Inflammatory macrophage (primary cell): ENCODE measurements at places on chromosomes 3 and 15.
A peak's percentile ranks its signal among the peaks of the same experiment; 100 is the strongest.

- DNase-seq: no peak
Measured at GRCh38 chr15:43025150-43025549, 80.7 kb downstream of the UBR1 start.

- no peak for DNase-seq
Measured at GRCh38 chr3:165742351-165742750, 94.9 kb downstream of the BCHE start.

DNA sequence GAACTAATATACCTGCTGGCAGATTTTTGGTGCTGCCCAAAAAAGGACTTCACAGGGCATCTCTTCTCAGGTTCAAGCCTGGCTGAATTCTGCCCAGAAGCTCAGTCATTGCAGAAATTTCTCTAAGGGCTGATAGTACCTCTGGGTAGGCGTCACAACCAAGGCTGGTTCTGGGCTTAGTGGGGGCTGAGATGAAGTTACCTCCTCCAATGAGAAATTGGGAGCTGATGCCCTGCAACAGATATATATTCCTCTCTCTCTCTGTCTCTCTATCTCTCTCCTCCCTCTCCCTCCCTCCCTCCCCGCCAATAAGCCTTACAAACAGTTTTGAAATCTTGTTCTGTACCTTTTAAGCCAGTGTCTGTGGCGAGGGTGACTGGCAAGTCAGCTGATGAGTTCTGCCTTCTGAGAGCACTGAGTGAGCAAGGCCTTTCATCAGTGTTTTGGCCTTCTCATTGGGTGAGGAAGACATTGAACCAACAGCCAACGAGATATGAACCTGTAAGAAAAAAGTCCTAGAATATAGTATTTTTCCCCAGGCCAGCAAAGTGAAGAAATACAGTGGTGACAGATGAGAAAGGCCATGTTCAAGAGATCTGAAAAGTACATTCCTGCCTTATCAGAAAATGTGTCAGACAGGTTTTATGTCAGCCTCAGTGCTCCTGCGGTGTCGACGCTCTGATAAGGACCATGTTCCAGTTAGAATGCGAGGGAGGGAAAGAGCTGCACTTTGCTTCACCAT, 45.5 kb downstream of the TMEM39A start:
- no peak for DNase-seq

DNA sequence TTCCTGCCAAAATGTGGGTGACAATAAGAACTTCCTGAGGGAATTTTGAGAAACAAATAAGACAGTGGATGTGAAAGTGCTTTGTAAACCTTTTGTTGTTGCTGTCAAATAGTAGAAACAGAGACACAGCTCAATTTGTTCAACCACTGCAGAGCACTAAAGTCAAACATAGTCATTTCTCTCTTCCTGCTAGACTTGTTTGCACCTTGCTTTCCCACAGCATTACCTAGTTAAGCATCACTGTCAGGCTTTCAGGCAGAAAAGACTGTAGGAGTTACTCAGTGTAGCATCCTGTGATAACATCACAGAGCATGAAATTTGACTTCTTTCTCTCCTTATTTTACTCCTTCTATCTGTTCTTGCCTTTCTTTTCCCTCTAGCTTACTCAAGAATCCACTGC, 27.1 kb downstream of the SLC12A1 start:
- no peak for DNase-seq

DNA sequence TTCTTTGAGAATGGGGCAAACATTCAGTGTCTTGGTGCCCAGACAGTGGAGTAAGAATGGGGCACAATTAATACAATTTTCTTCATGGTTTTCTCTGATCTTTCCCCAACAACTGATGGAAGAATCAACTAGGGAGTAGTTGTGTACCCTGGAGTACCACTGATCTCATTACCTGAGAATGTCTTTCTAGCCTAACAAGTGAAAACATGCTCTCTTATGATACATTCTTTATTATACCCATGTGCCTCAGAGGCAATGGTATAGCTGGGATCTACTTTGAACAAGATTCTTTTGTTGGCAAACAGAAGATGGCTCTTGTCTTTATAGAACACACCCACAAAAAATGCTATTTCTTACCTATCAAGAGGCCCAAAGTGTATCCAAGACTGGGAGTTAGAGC, 250.6 kb upstream of the CMC1 start:
- DNase-seq: no peak

DNA sequence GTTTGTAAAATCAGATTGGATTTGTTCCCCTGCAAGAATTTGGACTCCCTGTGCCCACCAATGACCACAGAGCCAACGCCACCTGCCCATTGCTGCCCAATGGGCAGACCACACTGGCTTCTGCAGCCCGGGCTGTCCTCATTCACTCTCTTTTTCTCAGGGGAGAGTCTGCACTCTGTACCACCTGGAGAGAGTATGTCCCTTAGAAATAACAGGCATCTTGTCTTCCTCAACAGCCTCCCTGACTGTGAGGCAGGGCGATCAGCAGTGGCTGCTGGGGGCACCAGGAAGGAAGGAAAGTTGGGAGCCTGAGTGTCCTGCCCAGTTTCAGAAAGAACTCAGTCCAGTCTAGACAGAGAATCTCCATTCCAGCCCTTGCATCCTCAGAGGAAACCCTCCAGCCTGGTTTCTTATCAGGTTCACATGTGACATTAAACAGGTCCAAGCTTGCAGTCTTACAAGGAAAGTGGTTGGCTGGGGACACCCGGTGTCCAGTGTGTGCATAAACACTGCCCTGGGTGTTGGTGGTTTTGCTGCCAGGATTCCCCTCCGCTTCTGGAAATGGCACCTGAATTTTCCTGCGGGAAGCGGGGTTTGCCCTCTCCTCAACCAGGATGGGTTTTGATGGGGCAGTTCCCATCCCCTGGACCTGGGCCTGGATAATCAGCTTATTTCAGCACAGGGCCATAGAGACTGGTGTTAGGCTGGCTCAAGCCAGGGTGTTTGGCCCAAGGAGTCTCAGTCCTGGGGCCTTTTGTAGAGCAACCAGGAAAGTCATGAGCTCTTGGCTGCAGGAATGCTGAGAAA, 37.2 kb downstream of the SSUH2 start:
- DNase-seq: peak; percentile 45

GRCh38 chr15:50247819-50248655, 17.5 kb downstream of the HDC start:
- peak; percentile 49 for DNase-seq

DNA sequence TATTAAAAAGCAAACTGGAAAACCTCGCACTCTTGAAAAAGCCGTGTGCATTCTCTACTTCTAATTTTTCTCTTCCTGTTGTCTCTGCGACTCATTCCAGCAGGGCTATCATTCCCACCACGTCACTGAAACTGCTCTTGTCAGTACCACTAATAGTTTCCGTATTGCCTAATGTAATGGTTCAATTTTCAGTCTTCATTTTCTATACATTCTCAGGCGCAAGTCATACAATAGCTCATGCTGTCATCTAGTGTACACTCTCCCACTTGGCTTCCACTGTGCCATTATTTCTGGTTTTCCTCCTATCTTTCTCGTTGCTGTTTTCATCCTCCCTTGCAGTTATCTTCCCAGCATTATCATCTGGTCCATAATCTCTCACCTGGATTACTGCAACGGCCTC, 160.2 kb downstream of the SPATA16 start:
- no peak for DNase-seq

DNA sequence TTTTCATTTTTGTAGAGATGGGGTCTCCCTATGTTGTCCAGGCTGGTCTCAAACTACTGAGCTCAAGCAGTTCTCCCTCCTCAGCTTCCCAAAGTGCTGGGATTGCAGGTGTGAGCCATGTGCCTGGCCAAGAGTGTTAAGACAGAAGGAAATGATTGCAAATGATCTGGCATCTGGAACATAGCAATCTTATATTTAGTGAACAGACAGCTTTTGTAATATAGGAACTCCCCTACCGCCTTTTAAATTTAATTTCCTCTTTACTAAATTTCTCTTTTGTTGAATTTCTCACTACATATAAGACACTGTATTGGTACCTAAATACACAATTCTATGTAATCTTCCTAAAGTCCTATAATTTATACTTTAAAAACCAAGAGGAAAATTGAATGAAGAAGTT, 13.1 kb downstream of the ANO10 start:
- peak; percentile 46 for DNase-seq

DNA sequence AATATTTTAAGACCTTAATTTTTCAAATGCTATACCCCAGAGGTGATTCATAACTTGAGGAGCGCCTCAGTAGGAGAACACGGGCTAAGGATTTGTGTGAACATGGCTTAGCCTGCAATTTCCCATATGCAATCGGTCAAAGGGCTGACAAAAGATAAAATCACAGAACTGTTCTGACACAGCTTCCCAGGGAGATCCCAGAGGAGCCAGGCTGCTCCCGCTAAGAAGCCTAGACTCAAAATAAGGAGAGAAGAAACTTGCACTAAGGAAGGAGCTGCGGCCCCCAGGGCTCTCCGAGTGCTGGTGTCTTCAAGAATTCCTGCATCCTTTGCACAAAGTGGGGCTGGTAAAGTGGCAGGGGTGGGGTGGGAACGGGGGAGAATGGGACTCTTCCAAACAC, 106.3 kb upstream of the DLG1 start:
- DNase-seq: no peak

GRCh38 chr3:143287403-143287802, 167.8 kb downstream of the CHST2 start:
- DNase-seq: no peak

DNA sequence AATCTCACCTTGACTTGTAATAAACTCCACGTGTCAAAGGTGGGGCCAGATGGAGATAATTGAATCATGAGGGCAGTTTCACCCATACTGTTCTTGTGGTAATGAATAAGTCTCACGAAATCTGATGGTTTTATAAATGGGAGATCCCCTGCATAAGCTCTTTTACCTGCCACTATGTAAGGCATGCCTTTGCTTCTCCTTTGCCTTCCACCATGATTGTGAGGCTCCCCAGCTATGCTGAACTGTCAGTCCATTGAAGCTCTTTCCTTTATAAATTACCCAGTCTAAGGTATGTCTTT, 45.5 kb downstream of the SUCNR1 start:
- DNase-seq: no peak

GRCh38 chr3:115169808-115170207, 22.7 kb upstream of the ZBTB20 start:
- DNase-seq: no peak

DNA sequence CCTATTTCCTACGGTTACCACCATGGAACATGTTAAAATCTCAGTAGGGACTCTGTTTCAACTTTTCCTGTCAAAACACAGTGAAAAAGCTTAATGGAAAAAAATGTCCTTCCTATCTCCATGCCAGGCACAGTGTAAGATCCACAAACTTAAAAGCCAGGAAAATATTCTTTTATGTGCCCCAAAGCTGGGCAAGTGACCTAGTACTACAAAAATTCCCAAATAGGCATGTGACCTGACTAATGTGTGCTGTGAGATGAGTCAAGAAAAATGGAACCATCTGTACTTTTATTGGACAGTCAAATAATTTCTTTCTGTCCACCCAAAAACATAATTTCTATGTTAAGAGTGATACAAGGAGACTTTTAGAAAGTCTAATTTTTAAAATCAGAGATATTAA, 406.0 kb downstream of the ZBTB20 start:
- DNase-seq: no peak

GRCh38 chr3:151091685-151092345, 6.4 kb downstream of the MED12L start:
- DNase-seq: no peak

DNA sequence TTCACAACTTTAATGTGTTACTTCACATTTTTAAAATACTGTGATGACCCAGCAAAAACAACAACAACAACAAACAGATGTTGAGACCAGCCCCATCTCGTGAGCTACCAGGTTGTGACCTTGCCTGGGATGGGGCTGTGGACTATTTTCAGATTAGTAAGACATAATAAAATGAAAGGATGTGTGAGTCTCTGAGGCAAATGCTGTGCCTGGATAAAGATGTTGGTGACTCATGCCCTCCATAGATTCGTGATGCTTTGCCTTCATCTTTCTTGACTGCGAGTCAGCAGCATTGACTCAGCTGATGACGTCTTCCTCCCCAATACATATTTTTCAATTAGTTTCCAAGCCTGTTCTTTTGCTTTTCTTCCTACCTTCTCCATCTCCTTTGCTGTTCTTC, 453.0 kb upstream of the CFAP20DC start:
- DNase-seq: no peak

GRCh38 chr15:76289582-76289981, 21.7 kb downstream of the ETFA start:
- DNase-seq: no peak

DNA sequence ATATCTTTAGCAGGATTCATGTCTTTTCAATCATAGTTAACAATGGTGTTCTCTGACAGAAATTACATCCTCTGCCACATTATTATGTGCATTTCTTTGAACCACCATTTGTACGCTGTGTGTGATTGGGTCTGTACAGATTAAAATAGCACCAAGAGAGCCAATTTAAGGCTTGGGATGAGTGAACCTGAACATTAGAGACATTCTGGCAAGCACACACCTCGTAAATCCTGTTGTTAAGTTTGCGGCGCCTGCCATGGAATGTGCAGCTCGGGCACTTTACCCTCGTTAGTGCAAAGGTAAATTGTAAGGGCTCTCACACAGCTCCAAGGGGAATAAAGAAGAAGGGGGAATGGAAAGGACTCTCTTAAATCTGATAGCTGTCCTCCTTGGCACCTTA, 482.4 kb upstream of the DPPA4 start:
- no peak for DNase-seq

DNA sequence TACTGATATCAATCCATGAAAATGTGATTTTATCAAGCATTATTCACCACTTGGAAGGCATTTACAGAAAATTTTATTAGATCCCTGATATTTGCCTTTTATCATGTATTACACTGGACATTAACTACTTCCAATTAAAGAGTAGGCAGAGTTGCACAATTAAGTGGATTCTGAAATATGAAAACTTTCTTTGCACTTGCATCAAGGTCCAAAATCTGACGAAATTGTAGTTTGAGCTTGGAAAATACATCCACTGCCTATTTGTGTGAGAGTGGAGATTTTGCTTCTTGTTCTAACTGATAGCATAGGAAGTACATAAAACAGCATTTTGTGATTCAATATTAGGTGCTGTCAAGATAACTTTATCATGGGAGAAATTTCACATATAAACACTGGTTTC, 49.6 kb upstream of the SLC12A8 start:
- DNase-seq: peak; percentile 1

DNA sequence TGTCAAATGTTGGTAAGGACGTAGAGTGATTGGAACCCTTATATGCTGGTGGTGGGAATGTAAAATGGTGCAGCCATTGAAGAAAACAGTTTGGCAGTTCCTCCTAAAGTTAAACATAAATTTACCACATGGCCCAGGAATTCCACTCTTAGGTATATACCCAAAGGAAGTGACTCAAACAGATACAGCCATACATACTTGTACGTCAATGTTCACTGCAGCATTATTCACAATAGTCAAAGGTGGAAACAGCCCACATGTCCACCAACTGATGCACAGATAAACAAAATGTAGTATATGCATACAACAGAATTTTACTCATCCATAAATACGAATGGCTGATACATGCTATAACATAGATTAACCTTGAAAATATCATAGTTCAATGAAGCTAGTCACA, 13.2 kb downstream of the CLASP2 start:
- DNase-seq: no peak
